ENCODE measurements at places on chromosomes 7 and 10.

DNA sequence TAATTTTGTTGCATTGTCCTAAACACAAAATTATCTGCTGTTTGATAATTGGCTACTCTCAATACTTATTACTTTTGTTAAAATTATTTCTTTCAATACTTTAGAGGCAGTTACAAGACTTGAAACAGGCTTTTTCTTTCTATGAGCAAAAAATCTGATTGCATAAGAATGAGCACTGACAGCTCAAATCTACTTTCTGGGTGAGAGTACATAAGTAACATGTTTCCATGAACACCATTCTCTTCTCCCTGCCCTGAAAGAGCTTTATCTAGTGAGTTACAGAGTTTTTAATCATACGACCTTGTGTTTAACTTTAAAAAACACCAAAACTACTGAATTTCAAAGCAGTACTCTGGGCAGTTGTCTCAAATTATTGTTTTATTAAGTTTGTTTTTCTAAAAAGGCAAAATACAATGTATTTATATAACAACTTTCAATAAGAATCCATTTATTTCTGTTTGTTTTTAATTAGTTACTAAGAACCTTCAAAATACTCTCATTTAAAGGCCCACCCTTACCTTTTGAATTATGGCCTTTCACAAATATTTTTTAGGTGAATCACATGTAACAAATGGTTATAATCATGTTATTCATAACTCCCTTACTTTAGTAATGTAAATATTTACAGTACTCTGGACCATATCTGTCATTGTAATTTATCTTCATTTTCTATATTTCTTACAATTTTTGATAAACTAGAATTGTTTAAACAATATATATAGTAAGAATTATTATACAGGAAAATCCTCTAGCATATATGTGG lies 23.0 kb upstream of the TFAM start:
- no peak for DNase-seq

- no peak for DNase-seq
Observed at GRCh38 chr7:42945821-42946626, 13.8 kb downstream of the MRPL32 start.

- no peak for DNase-seq
Observed at GRCh38 chr10:89646889-89647657, 2.0 kb upstream of the PANK1 start.

DNA sequence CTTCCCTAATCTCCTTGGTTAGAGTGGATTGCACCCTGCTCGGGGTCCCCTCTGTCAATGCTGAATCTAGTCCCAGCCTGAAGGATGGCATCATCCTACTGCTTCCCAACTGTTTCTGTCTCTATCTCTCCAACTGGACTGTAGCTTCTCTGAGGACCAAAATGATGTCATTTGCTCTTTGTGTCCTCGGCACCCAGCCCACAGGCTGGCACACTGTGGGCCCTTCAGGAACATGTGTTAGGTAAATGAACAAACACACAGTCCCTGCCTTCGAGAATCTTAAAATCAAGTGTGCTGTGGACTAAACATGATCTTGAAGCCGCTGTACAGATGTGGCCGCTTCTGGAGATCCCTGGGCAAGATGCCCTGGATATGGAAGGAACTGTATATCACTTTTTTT lies 5.0 kb upstream of the CDH23 start:
- DNase-seq, result no peak

- DNase-seq, result no peak
Observed at GRCh38 chr7:77753173-77753572, 45.1 kb downstream of the TMEM60 start.

- DNase-seq, result no peak
Observed at GRCh38 chr10:60032723-60033122, 126.4 kb upstream of the CCDC6 start.

DNA sequence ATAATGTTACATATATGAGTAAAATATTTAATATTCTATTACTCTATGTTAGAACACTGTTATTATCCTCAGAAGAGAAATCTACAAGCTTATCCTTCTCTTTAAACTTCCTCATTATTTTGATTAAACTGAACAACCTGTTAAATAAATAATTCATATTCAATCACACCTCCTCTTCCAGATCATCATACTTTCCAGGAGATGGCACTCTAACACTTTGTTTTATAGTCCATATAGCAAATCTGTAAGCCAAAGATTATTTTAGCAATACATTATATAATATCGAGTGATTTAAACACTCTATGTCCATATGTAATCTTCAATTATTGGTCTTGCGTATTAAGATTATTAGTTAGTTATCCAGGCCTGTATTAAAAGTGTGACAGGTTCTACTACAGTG lies 694.1 kb downstream of the ANKRD7 start:
- DNase-seq, result no peak

DNA sequence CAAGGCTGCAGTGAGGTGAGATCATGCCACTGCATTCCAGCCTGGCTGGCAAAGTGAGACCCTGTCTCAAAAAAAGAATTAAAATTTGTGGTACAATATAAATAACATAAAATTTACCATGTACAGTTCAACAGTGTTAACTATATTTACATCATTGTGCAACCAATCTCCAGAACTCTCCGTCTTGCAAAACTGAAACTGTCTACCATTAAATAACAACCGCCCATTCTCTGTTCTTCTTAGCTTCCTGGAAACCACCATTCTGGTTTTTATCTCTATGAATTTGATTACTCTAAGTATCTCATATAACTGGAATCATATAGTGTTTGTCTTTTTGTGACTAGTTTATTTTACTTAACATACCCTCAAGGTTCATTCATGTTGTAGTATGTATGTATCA lies 167.6 kb downstream of the AUTS2 start:
- no peak for DNase-seq

GRCh38 chr7:158588085-158588877 lies 658 bp upstream of the PTPRN2 start:
- no peak for DNase-seq

DNA sequence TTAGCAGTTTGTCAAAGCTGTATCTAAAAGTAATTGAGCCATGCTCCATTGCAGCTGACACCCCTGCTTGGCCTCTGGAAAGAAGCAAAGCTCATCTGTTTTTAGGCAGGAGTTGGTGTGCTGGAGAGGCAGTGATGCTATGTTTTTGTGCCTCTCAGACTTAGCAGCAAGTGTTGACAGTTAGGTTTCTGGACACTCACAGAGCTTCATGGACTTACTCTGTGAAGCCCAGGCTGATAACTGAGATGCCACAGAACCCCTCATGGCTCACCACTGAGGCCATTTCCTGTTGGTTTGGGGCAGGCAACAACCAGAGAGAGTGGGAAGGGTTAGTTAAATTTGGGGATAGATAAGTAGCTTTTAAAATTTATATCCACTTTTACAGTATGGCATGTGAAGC lies 59.8 kb downstream of the BTAF1 start:
- no peak for DNase-seq

- DNase-seq, result no peak
Observed at GRCh38 chr7:56174875-56175760, 58.9 kb upstream of the NUPR2 start.

DNA sequence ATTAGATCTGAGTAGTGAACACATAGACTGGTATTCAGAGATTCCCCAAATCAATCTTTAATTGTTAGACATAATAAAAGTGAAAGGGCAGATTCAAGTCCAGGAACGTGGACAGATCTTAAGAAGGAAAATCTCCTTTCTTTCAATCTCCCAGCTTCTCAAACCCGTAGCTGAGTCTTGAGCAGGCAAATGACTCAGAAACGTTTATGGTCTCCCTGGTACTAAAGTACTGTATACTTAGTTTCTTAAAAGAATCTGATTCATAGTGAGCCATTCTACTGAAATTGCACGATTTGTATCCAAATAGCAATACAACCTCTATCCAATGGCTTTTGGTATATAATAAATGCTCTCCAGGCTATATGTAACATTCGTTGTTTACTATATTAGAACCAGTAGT lies 140.4 kb upstream of the RHEB start:
- DNase-seq, result no peak

DNA sequence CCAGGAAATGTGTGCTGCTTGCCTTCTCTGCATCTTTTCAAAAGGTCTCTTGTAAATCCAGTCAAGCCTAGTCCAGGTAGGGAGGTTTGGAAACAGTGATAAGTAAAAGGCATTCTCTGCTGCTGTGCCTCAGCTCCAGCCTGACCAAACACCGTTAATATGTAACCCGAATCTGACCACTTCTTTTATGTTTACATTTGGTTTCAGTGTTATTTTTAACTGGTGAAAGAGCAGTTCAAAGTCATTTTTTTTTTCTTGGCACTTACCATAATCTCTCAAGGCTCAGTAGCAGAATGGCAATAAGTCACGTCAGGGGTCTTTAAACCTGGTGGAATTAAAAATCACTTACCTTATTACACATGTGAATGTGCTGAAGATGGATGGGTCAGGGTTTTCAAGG lies 216.8 kb downstream of the PTEN start:
- DNase-seq, result no peak

DNA sequence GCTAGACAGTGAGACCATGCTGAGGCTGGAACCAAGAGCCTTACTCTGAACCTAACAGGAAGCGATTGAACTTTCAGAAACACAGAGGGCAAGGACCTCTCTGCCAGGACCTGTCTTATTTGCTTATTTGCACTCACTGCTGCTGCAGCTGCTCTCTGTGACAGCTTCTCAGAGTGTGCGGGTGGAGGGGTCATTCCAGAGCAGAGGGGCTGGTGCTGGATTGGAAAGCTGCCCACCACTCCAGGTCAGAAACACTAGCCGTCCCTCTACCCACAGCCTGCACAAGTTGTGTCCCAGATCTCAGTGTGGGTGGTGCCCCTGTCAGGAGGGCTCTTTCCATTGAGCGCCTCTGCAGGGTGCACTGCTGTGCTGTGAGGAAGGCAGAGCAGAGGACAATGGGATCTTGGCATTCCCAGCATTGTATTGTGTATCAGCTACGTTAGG lies 126.2 kb downstream of the CCNY start:
- no peak for DNase-seq

DNA sequence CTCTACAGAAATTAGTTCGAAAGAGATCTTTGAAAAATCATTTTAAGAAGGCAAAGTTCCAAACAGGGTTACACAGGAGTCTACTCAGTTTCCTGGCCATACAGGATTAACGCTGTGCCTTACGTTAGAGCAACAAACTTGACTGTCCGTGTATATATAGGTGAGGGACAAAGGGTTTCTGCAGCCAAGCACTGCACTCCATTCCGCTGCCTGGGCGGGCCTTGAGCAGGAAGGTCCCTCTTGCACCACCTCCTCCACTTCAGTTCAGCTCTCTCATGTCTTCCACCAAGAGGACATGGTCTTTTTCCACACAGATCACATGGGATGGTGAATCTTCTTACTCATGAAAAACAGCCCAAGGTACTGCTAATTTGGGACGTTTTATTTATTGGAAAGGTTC lies 43.2 kb downstream of the MCMBP start:
- DNase-seq, result no peak

DNA sequence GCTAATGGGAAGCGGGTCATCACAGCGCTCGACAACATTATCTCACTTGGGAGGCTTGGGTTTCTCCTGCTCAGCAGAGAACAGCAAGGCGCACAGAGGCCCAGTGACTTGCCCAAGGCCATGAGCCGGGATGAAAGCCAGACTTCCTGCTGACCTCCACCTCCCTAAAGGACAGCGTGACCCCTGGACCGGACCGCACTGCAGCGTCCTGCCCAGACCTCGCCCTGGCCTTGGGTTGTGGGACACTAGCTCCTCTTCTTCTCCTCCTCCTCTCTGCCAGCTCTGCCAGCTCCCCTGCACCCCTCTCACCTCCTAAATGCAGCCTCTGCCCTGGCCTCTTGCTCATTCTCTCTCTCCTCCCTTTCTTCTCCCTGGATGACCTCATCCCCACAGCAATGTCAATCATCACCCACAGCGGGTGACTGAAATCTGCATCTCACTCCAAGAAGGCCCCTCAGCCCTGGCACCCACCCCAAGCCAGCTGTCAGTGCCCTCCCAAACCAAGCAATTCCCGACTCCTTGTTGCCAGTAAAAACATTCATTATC lies 19.4 kb downstream of the SPOCK2 start:
- no peak for DNase-seq

GRCh38 chr10:104336821-104337467 lies 1.3 kb downstream of the ITPRIP start:
- peak; percentile 52 for DNase-seq

GRCh38 chr10:77949167-77949566 lies 22.6 kb upstream of the DLG5 start:
- DNase-seq, result no peak

GRCh38 chr7:19815546-19815945 lies 42.1 kb upstream of the TMEM196 start:
- DNase-seq, result no peak

DNA sequence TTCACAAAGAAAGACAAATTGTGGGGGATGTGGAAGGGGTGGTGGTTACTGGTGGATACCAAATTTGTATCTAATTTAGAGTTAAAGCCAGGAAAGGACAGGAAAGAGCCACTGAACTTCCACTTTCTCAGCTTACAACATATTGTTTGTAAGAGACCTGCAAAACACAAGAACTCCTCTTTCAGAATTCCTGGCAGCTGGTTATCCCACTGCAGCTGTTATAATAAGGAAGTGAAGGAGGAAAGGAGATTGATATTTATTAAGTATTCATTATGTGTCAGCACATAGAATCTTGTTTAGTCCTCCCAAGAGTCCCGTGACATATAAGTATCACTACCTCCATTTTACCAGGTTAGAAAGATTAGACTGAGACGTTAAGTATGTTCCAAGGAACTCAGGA lies 481.7 kb downstream of the PHTF2 start:
- no peak for DNase-seq

DNA sequence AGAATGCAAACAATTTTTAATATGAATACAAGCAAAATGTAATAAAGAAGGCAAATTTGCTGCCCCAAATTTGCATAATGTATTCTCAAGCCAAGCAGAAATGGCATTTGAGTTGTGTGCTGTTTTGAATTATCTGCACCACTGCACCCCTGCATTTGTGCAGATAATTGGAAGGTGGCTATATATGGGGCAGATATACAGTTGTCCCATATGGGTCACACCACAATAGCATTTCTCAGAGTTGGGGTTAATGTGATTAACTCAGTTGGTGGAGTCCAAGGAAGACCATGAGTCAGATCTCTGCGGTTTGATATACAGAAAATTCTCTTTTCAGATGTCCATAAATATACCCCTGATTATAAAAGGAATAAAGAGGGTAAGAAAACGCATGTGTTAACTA lies 68.9 kb upstream of the EXOC4 start:
- no peak for DNase-seq

DNA sequence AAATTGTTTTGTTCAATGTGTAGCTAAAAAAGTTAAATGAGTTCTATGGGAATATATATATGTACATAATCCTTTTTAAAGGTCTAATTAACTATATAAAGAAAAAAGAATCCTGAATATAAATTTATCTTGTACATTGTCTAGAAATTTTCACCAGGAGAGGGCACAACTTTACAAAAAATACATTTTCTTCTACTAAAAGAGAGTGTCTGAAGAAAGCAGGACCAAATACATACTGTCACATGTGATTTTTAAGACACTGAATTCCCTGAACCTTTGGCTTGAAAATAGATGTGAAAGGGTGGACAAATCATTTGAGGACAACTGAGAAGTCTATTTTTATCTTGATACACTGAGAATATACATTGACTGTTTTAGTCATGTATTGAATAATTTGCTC lies 204.3 kb downstream of the DGKB start:
- no peak for DNase-seq
